ENCODE measurements at places on chromosomes 3 and 15.

DNA sequence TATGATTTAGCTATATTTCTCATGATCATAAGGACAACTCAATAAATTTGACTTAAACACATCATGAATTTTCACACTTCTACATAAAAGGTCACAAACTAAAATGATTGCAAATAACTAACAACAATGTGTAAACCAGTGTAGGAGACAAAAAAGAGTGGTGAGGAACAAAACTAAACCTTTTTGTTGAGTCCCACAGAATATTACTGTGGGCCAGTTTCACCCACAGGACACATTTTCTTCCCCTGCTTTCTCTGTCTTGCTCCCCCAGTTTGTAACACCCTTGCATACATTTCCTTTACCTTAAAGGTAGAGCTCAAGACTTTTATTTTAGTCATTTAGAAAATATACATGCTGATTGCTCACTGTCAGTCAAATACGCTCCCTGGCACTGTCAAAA lies 130.9 kb upstream of the GOLGA6L6 start:
- DNase-seq, result no peak

DNA sequence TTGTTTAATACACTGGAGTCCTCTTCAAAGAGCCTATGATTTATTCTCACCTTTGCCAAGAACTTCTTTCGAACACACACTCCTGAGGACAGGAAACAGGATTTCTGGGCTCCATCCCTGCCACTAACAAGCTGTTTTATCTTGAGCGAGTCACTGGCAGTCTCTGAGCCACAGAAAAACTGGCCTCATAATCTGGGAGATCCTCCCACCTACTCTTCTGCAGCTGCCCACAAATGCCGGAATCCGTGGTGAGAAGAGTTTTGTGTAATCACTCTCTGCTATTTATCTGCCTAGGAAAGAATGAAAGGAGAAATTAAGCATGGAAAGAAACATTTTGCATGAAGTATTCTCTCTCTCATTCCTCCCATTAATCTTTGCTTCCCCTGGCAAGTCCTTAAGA lies 172.0 kb upstream of the TRIM42 start:
- no peak for DNase-seq

DNA sequence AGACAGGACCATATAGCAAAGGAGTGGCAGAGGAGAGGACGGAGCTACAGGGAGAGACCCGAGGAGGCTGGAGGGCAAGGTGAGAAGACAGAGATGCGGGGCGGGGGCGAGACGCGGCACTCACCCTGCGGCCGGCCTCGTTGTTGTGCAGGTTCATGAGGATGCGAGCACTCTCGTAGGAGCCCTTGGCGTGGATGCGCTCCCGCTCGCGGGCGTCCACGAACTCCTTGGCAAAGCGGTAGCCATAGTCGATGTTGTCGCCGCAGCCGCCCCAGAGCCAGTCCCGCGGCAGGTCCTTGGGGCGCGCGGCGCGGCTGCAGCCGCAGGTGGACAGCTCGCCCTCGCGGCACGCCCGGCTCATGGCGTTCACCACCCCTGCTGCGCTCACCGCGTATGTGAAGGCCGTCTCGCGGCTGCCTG lies 12.9 kb downstream of the WNT5A start:
- no peak for DNase-seq

DNA sequence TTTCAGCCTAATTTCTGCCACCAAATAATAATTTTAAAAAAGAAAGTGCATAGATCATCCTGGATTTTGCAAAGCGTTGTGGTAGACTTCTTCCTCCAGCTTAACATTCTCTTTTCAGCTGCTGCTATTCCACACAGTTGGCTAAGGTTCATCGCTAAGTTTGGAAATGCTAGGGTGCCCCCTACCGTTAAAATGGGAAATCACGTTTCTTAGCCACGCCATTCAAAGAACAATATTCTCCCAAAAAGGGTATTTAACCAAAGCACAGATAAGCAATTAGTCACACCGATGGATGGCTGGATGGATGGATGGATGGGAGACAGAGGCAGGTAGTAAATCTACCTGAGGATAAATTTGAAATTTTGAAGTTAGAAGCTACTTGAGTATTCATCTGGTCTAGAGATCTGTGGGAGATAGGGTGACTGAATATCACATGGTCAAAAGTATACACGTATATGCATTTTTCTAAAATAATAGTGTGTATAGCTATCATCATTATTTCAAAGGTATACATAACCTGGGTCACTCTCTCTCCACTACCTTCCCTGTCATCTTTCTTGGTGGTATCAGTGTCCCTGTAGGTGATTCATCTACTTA lies 67.2 kb downstream of the EFHB start:
- DNase-seq, result no peak

DNA sequence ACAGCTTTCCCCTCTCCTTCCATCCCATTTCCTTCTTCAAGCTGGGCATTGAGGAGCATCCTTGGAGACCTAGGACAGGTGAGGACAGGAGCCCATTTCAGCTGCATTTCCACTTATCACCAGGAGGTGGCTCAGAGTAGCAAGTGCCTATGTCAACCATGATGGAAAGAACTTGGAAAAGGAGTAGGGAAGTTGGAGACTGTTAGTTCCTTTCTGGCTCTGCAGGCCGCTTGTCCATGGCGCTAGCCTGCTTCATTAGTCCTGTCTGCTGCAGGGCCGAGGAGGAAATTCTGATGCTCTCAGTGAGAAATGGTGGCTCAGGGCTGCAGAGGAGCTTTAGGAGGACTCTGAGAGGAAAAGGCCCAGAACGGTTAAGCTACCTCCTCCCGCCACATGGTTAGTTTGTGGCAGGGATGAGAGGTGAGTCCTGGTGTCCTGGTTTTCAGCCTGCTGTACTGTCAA lies 7.0 kb upstream of the CD276 start:
- no peak for DNase-seq
